ENCODE measurements at places on chromosomes 6 and 20. TPM values are rescaled to one million over a fixed set of nuclear protein-coding genes. Genes with fewer than 3 reads are reported as not detected.

Gene JAG1
- total RNA-seq: 50.9 TPM

Gene ERVFRD-1
- total RNA-seq: not detected

Gene SNX21
- total RNA-seq: 10.8 TPM

Gene APOBEC2
- not detected for total RNA-seq

Gene ISM1
- total RNA-seq: 0.42 TPM

Gene HDGFL1
- not detected for total RNA-seq

Gene FAM209B
- not detected for total RNA-seq

Gene MICA
- 29.4 TPM for total RNA-seq

Gene BAG2
- 10.1 TPM for total RNA-seq

Gene CLPSL2
- total RNA-seq: not detected

Gene PERP
- total RNA-seq: 81.7 TPM

Gene MYLK4
- 0.13 TPM for total RNA-seq

Gene IPCEF1
- 0.02 TPM for total RNA-seq

Gene DEFB116
- not detected for total RNA-seq

Gene PPP1R3D
- total RNA-seq: 2.7 TPM

Gene MLN
- total RNA-seq: not detected

Gene C6orf47
- 13.0 TPM for total RNA-seq

Gene TGM3
- not detected for total RNA-seq

Gene F13A1
- not detected for total RNA-seq

Gene TSBP1
- not detected for total RNA-seq

Gene SNPH
- total RNA-seq: 4.3 TPM

Gene KAT14
- 10.8 TPM for total RNA-seq

Gene RIN2
- total RNA-seq: 33.7 TPM

All from A549 treated with CpdA at 1 μM for 4 hours (cell line).